ENCODE measurements at places on chromosomes 2 and 18. TPM values are rescaled to one million over a fixed set of nuclear protein-coding genes. Genes with fewer than 3 reads are reported as not detected.

The TUBB8B gene
- 0.36 TPM for total RNA-seq

The REEP1 gene
- total RNA-seq, result 1.5 TPM

The SAG gene
- total RNA-seq, result not detected

The RESP18 gene
- total RNA-seq, result not detected

The MMADHC gene
- 130 TPM for total RNA-seq

The PRKAG3 gene
- total RNA-seq, result not detected

The BCL2 gene
- total RNA-seq, result 4.5 TPM

The GEN1 gene
- total RNA-seq, result 19.2 TPM

The POTEJ gene
- total RNA-seq, result not detected

The RNF125 gene
- 14.3 TPM for total RNA-seq

The SATB2 gene
- 5.1 TPM for total RNA-seq

The RBM45 gene
- total RNA-seq, result 10.4 TPM

Measured in H1 (cell line).